ENCODE measurements at places on chromosomes 4 and X. TPM values are rescaled to one million over a fixed set of nuclear protein-coding genes. Genes with fewer than 3 reads are reported as not detected.

FGF2 gene
- total RNA-seq: 54.7 TPM

CC2D2A gene
- 31.8 TPM for total RNA-seq

RNF4 gene
- total RNA-seq: 30.2 TPM

ATP2B3 gene
- not detected for total RNA-seq

ARL9 gene
- total RNA-seq: not detected

DIPK2B gene
- total RNA-seq: 23.8 TPM

ANK2 gene
- 104 TPM for total RNA-seq

HSFX2 gene
- total RNA-seq: not detected

ARHGAP6 gene
- total RNA-seq: 30.3 TPM

ZCCHC12 gene
- total RNA-seq: 0.73 TPM

NXF2B gene
- not detected for total RNA-seq

USP46 gene
- 8.5 TPM for total RNA-seq

PHOX2B gene
- 0.67 TPM for total RNA-seq

PDLIM5 gene
- 138 TPM for total RNA-seq

FABP2 gene
- not detected for total RNA-seq

MSANTD1 gene
- 6.9 TPM for total RNA-seq

CSAG2 gene
- not detected for total RNA-seq

DDX53 gene
- not detected for total RNA-seq

NMU gene
- total RNA-seq: not detected

XAGE2 gene
- total RNA-seq: not detected

TREX2 gene
- 1.1 TPM for total RNA-seq

MID1 gene
- total RNA-seq: 18.8 TPM

CWH43 gene
- total RNA-seq: 1.4 TPM

MMAA gene
- 4.4 TPM for total RNA-seq

SSX4 gene
- total RNA-seq: not detected

EMCN gene
- total RNA-seq: 5.3 TPM

AKAP4 gene
- not detected for total RNA-seq

HOPX gene
- total RNA-seq: 3.0 TPM

CSN2 gene
- not detected for total RNA-seq

PPM1K gene
- 59.3 TPM for total RNA-seq

CTAG2 gene
- total RNA-seq: not detected

OTOP1 gene
- total RNA-seq: not detected

TMEM154 gene
- total RNA-seq: 13.6 TPM

KLHL2 gene
- 25.0 TPM for total RNA-seq

CXorf49 gene
- not detected for total RNA-seq

JADE3 gene
- total RNA-seq: 10.2 TPM

STOX2 gene
- 13.2 TPM for total RNA-seq

SEL1L3 gene
- total RNA-seq: 3.9 TPM

PLP1 gene
- 51.5 TPM for total RNA-seq

ITIH6 gene
- 0.07 TPM for total RNA-seq

SPACA5 gene
- total RNA-seq: not detected

RNF175 gene
- total RNA-seq: not detected

TMSB15A gene
- total RNA-seq: not detected

SMARCA1 gene
- total RNA-seq: 91.7 TPM

WNK3 gene
- 4.3 TPM for total RNA-seq

RAB9B gene
- 25.4 TPM for total RNA-seq

FGG gene
- not detected for total RNA-seq

CT47B1 gene
- not detected for total RNA-seq

MAGEC2 gene
- total RNA-seq: not detected

PROM1 gene
- total RNA-seq: 0.94 TPM
